Activated naive CD4-positive, alpha-beta T cell treated with Interleukin-2 at 50 U/mL for 16 hours (primary cell): ENCODE measurements at places on chromosomes 1 and 21.
A peak's percentile ranks its signal among the peaks of the same experiment; 100 is the strongest.

DNA sequence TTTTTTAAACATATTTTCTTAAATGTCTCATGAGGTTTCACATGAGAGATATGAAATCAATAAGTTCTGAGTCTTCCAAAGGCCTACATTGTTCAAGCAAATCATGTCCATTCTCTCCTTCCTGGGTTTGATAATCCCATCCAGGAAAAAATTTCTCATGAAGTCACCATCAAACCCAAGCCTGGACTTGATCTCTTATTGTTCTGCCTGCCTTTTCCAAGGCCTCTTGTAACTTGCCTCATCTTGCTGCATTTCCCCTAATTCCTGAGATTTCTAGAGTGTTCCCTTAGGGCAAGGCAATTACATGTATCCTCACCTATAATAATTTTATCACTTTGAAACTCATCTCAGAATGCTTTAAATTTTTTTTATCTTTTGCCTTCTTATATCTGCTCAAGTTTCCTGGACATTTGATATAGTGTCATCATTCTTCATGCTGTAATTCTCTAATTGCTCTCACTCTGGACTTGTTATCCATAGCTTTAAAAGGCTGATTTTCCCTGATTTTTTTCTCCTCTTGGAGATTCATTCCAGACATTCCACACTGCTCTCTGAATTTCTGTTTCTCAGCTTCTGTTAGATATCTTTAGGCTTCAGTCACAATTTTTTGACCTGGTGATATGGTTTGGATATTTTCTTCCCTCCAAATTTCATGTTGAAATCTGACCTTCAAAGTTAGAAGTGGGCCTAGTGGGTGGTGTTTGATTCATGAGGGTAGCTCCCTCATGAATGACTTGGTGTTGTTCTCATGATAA, 126.4 kb downstream of the LRRC7 start:
- DNase-seq = no peak

- no peak for DNase-seq
These were observed 2.3 kb downstream of the ACTL8 start for GRCh38 chr1:17757426-17757825.

DNA sequence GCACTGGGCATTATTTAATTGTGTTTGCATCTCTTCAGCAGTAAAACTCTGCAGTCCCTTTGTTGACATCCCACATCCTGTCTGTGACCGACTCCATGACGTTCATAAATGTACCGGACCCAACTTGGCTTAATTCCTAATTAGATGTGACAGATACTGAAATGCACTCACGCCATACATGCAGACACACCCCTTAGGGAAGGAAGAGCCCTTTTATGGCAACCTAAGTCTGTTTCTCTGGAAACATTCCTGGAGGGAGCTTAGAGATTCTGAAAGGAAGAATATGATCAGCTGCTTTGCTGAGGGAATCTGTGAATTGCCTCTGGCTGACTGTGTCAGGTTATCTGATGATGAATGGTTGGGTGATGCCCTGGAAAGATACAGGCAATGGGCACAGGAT, 33.4 kb downstream of the ADAMTS5 start:
- DNase-seq = no peak

DNA sequence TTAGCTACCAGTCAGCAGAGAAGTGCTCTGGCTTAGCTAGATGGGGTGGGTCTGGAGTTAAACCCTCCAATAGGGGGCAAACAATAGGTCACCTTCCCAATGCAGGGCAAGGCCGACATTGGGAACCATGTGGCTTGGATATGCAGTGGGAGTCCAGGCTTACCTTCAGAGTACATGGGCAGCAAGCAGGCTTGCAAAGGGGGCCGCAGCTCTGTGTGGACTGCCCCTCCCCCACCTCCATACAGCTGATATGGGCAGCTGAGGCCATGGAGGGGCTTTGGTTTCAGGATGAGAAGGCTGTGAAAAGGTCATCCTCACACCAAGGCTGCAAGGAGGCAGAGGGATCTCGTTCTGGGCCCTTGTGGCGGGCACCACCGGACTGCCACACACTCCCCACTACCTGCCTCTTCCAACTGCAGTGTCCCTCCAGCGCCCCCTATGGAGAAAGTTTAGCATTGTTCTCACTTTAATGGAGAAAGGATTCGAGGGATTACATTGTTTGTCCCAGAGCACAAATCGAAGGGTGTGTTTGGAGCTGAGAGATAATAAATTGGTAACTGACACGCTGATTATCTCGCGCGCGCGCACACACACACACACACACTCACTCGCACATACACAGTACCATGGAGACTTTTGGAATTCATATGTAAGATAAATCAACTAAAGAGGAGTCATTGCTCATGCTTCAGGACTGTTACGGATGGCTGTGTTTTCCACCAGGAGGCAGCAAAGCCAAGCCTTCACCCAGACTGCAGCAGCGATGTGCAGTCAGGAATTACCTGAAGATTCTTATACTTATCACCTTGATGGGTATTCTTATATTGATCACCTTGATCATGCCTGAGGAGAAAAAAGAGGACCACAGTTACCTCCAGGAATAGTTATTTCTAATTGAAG, 7.0 kb upstream of the SMCP start:
- no peak for DNase-seq

- no peak for DNase-seq
These were observed 85.0 kb upstream of the SLC2A1 start for GRCh38 chr1:43043695-43044094.

- no peak for DNase-seq
These were observed 70.0 kb downstream of the LMO4 start for GRCh38 chr1:87398641-87399040.

DNA sequence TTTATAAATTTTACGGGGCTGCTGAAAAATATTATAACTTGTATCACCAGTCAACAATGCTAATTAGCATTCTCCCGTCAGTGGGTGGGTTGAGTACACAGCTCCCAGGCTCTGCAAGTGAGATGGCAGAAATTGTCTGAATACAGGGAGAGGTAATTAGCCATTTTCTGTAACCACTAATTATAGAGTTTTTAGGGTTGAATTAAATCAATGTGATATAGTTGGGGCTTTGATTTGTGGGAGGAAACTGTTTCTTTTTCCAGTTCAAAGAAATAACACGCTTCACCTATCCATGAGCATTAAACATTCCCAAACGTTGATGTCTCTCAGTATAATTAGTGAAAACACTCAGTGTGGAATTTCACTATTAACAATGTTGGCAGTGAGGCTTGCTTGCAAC, 1.5 kb downstream of the VANGL1 start:
- DNase-seq = no peak

DNA sequence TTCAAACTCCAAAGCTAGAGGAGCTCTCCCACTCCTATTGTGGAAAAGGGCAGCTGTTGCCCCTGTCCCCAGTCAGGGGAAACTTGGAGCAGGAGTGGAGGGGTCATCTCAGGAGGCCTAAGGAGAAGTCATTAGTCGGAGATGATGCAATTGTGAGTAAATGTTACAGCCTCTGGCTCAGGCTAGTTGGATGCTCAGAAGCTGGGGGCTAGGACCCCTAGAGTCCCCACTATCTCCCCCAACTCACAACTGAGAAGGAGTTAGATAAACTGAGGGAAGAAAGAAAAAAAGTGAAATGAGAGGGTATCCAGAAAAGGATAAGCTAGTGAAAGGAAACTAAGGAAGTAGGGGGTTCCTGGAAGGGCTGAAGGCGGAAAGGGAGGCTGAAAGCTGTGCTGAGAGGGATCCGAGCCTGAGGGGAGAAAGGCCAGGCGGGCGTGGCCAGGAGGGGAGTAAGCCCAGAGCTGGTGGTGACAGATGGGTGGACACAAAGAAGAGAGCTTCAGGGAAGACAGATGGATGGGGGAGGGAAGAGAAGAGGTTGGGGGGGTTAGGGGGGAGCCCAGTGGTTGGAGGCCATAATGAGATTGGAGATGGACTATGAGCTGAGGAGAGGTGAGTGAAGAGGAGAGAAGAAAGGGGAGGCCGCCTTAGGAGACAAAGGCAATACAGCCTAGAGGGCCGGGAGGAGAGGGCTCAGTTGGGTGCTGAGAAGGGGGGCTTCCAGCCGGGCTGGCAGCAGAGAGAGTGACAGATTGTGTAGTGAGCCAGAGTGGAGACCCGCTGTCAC, 4.5 kb upstream of the NHLH1 start:
- DNase-seq = no peak

DNA sequence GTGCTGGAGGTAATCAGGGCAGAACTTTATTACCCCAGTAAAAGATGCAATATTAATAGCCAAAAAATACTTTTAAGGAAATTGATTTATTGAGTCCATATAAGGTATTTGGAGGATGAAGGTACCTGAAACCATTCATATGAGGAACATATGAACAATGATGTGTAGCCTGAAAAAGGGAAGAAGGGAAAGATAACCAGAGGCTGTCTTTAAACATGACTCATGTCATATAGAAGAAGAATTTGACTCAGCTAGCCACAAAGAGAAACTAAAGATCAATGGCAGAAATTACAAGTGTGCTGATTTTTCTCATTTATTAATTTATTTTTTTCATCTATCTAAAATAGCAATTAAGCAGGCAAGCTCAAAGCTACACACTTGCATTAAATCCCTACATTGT, 136.2 kb upstream of the DUSP10 start:
- DNase-seq = no peak

DNA sequence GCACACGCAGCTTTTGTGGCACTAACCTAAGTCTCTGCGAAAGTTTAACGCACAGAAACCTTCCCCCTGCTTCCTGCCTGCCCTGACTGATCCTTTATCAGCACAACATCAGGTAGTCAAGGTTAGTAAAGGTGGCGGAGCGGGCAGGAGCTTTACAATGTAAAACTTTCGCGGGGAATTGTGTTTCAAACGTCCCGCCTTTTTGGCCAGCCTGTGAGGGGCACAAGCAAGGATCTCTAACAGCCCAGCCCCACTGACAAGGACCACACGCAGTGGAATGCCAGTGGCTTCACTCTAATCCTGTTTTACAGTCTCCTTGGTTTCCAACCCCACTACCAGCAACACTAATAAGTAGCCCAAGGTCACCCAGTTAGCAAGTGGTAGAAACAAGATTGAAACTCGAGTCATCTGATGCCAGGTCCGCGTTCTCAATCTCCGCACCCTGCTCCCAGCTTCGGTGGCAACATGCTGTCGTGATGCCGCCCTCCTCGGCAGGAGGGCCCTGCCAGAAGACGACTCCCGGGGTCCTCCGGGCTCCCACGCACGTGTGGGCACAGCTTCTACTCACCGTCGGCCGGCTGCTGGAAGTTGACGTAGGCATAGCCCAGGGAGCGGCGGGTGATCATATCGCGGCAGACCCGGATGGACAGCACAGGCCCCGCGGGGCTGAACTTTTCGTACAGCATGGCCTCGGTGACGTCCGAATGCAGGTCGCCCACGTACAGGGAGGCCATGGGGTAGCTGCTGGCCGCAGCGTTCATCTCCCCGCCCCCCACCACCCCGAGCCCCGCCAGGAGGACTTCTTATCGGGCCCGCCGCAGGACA, 1.2 kb downstream of the PABPC4 start:
- peak; percentile 52 for DNase-seq

- no peak for DNase-seq
These were observed 21.5 kb downstream of the DPH5 start for GRCh38 chr1:101004061-101004460.

DNA sequence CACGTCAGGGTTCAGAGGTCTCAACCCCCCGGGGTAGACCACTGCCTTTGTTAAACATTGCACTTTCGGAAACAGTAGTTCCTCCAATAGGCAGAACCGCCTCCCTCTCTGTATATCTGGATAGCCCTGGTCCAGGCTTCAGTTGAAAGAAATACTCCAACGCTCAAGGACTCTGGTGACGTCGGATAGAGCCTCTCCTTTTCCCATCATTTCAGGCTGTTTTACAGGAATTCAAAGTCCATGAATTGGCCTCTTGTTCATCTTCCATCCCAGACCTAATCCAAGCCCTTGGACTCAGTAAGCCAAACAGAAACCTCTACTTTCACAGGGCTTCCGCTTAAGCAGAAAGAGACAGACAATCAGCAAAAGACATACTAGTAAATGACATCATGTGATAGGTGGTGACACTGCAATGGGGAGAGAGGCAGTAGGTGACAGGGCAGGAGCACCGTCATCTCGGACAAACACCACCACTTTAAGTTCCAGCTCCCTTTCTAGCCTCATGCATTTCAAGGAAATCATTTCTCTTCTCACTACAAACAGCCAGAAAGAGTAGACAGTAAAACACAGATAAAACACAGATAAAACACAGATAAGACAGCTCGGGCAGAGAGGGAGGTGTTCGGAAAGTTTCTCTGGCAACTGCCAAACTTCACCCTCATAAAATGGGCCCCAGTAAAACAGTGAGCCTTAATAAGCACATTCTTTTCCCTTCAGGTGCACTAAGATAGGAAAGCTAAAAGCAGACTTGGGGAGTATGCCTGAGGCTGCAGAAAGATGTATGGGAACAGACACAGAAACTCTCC, 2.3 kb upstream of the PLA2G2A start:
- no peak for DNase-seq

DNA sequence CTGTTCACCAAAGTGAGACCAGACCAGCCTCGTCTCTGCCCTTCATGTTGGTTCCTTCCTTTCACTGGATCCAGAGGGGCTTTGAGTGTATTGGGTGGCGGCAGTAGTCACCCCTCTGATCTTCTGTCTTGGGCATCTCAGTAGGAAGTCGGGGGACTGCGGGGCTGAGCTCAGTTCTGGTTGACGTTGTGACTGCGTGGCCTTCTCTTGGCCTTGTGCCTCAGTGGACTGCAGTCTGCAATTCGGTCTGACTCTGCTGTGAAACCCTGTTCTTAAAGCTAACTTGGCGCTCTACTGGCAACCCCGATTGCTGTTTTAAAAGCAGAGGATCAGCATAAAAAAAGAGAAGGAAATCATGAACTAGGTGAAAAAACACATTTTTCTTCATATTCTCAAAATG, 56.7 kb downstream of the SLC37A1 start:
- DNase-seq = no peak

DNA sequence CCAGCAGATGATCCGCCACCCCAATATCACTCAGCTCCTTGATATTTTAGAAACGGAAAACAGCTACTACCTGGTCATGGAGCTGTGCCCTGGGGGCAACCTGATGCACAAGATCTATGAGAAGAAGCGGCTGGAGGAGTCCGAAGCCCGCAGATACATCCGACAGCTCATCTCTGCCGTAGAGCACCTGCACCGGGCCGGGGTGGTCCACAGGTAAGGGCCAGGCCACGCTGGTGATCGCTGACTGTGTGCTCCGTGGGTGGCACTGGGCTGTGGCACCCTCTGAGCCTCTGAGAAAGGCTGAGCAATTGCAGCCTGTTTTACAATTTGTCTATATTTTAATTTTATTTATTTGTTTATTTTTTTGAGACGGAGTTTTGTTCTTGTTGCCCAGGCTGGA, 51.7 kb downstream of the HUNK start:
- no peak for DNase-seq

- DNase-seq = no peak
These were observed 31.5 kb upstream of the RNF187 start for GRCh38 chr1:228455715-228456114.

- no peak for DNase-seq
These were observed 213.1 kb downstream of the HHAT start for GRCh38 chr1:210541680-210542358.

- no peak for DNase-seq
These were observed 47.8 kb downstream of the C1orf198 start for GRCh38 chr1:230820568-230820967.

GRCh38 chr1:193402037-193402436, 215.6 kb upstream of the B3GALT2 start:
- no peak for DNase-seq
